Stimulated activated CD8-positive, alpha-beta memory T cell treated with anti-CD3 and anti-CD28 coated beads, Interleukin-15, amount 100 ng/mL, for 4 hours (primary cell): ENCODE measurements at places on chromosomes 11 and 22.

- no peak for DNase-seq
These were observed 245.2 kb downstream of the NTM start for GRCh38 chr11:131615611-131616010.

DNA sequence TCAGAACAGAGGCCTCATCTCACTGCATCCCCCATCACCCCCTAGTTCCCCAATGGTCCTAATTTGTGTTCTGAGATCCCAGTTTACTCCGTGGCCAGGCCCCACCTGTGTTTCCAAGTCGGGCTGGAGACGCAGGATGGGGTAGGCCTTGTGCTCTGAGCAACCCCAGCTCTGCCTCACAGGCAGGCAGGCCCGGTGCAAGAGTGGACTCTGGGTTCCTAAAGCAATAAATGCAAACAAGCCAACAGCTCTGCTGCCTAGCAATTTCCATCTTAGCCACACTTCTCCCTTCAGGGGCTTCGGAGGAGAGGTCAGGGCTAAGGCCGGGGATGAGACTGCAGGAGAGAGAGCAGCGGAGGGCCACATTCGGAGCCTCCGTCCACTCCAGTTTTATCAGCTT is 2.5 kb upstream of the EPS8L2 start:
- DNase-seq, result no peak

- no peak for DNase-seq
These were observed 10.0 kb downstream of the LMO2 start for GRCh38 chr11:33881651-33882503.

DNA sequence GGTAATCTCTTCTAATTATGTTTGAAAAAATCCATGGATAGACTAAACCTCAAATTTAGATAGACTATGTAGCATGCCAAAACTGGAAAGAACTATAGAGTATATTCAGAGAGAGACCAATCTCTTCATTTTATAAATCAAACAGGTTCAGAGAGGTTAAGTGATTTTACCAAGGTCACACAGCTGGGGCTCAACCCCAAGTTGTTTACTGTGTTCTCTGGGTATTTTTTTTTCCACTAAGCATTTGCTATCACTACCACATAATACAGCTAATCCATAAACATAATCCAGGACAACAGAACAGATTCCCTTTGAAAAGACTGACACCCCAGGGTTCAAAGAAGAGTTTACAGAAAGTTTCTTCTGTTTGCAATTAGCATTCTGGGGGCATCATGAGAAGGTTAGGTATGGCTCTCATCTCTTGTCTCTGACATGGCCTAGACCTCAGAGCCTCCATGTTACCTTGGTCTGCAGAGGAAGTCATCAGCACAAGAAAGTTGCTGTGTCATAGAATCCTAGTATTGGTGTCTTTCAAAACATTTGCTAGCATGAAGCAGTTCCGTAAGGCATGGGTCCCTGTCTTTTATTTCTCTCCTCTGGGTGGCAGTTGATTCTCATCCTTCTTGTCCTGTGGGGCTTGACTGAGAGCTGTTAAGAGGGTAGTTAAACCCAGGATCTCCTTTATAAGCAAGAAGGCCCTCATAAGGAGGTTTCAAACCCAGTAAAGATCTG is 94.5 kb upstream of the HSD17B12 start:
- DNase-seq, result no peak

- DNase-seq, result no peak
These were observed 47.6 kb upstream of the NAV2 start for GRCh38 chr11:19664886-19665548.
